ENCODE measurements at places on chromosomes 7 and 10.

DNA sequence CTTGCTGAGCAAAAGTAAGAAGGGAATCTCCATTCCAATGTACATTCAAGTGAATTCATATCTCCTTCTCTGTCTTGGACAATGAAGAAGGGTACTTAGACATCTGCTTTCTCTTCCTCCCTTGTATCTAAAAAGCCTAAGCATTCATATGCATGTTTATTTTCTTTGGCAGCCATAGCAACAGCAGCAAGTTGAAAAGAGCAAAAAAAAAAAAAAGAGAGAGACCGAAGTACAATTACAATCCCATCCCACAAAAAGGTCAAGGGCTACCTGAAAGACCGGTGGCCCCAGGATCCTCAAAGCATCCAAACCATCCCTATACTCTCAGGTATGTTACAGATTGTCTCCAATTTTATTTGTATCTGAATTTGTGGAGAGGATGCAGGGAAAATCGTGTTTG is 4.1 kb downstream of the OR2F1 start:
- DNase-seq: no peak

- DNase-seq: no peak
Observed at GRCh38 chr7:94348142-94348541, 46.6 kb upstream of the COL1A2 start.

GRCh38 chr7:5222841-5223411 is 32.9 kb downstream of the WIPI2 start:
- DNase-seq: no peak

GRCh38 chr10:91391920-91392319 is 18.2 kb upstream of the HECTD2 start:
- DNase-seq: no peak

GRCh38 chr10:102783568-102783967 is 39.8 kb downstream of the WBP1L start:
- no peak for DNase-seq
